NCI-H748 treated with DMSO at 0.1 percent for 48 hours (cell line): ENCODE measurements at places on chromosomes 11 and 22.

DNA sequence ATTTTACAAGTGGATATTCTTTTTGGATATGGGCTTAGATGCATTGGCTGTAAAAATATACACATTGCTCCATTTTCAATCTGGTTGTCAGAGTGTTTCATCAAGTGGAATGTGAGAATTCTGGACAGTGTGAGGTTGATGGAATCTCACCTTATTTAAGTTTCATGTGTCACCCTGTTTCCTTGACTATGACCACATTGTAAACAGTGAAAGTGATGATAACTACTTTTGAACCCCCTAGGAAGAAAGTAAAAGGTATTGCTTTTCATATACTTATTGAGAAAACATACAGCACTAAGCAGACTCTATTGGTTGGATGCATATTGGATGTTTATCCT, 490.5 kb upstream of the RAG2 start:
- no peak for DNase-seq

GRCh38 chr22:46994265-46994664, 231.8 kb downstream of the TBC1D22A start:
- DNase-seq, result no peak

- DNase-seq, result no peak
These were observed 2.4 kb downstream of the KIAA0930 start for GRCh38 chr22:45238076-45238956.

DNA sequence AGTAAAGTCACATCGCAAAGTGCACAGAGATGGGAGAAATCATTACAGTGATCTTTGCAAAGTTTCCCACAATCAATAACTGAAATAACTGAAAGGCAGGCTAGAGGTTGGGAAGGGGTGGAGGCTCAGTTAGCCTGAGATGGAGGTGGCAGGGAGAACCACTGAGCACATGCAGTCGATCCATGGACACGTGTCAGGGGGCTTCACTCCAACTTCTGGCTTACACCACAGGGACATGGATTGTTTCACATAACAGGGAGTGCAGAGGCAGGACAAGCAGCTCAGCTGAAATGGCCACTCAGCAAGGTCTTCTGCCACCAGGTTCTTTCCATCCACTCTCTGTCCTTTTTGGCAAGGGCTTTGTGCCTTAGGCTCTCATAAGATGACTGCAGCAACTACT, 35.1 kb upstream of the MICAL2 start:
- DNase-seq, result no peak

- DNase-seq, result no peak
These were observed 26.7 kb downstream of the ALG8 start for GRCh38 chr11:78112582-78113275.

DNA sequence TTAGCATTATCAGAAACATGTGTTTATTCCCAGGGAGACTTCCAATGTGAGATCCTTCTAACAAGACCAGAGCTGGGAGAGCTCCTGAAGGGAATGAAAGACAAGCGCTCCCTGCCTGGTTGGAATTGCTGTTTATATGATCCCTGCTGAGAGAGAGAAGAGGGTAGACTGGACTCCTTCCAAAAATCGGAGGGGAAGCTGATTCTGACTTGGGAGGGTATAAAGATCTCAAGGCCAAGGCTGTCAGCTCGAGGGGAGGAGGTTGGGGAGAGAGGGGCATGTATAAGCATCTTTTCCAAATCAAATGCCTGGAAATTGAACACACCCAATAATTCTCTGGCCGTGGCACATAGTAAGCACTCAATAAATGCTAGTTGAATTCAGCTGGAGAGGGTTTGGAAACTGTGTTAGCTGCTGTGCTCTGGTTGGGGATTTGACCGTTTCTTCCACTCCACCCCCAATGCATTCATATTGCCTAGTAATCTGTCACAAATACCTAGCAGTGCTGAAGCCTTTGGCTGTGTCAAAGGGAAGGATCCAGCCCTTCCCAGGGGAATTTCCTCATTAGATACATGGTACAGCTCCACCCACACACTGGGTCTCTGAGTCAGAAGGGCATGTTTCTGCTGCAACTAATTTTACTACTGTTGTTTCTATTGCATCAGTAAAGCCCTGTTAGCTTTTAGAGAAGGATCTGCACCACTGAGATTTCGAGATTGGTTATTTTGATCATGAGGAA, 61.5 kb downstream of the CACNG2 start:
- DNase-seq, result no peak

GRCh38 chr11:88428959-88429358, 91.4 kb upstream of the CTSC start:
- no peak for DNase-seq
